Activated T-cell treated with anti-CD3 and anti-CD28 coated beads for 1 hour (primary cell): ENCODE measurements at places on chromosomes 5 and 9.

GRCh38 chr9:3436629-3437420 lies 89.0 kb downstream of the RFX3 start:
- no peak for DNase-seq

- no peak for DNase-seq
These were observed 72.9 kb upstream of the SLC44A1 start for GRCh38 chr9:105171589-105171988.

DNA sequence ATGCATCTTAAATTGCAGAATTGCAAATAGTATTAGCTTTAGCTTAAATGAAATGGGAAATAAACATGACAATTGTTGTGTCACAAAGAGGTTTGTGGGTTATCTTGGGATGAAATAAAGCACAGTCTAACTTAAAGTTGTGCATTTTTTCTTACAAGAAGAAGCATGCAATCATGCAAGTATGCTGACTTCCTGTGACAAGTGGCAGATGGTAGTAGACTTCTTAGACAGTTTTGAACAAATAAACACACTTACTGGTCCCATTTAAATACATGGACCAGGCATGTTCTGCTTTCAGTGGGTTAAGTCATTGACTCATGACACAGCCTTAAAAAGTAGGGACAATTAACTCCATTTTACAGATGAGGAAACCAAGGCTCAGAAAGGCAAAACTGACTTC lies 15.9 kb upstream of the C5orf63 start:
- no peak for DNase-seq

GRCh38 chr9:89548071-89548638 lies 50.2 kb upstream of the SEMA4D start:
- no peak for DNase-seq

DNA sequence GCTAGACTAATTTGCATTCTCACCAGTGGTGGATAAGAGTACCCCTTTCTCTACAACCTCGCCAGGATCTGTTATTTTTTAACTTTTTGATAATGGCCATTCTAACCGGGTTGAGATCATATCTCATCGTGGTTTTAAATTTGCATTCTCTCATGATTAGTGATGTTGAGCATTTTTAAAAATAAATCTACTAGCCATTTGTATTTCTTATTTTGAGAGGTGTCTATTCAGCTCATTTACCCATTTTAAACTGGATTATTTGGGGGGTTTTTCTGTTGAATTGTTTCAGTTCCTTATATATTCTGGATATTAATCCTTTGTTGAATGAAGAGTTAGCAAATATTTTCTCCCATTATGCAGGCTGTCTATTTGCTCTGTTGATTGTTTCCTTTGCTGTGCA lies 139.6 kb downstream of the ARSB start:
- DNase-seq = no peak

GRCh38 chr9:96008502-96009222 lies 133.2 kb downstream of the ERCC6L2 start:
- no peak for DNase-seq

DNA sequence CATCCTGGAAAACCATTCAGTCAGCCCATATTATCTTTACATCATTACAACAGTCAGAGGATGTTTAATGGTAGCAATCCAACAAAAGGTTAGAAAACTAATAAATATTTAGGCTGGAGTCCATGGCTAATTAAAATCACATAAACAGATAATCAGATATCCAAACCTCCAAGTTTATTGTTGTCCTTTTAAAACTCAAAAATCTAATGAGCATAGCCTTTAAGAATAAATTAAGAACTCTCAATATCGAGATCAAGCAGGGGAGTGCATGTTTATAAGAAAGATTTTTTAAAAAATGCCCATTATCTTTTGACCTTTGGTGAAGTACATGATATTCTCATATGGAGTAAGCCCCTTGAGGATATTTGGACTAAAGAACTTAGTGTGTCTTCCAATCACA lies 842.9 kb upstream of the SEMA6A start:
- DNase-seq = no peak

- DNase-seq = no peak
These were observed 545.9 kb upstream of the PTPRD start for GRCh38 chr9:11158676-11159075.

DNA sequence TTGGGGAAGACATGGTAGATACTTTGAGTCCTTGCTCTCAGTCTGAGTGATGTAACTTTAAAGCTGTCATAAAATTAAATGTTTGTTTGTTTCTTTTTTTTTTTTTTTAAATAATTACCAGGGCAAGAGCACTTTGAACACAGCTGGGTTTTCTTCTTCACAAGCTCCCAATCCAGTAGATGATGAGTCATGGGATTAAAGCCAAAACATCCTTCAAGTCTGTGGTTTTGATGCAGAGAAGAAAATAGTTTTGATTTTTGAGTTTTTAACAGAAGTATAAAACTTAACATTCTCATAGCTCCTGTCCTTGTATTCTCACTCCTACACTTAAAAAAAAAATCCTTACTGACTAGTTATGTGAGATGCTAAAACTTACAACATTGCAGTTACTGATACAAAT lies 34.8 kb upstream of the IL31RA start:
- no peak for DNase-seq

DNA sequence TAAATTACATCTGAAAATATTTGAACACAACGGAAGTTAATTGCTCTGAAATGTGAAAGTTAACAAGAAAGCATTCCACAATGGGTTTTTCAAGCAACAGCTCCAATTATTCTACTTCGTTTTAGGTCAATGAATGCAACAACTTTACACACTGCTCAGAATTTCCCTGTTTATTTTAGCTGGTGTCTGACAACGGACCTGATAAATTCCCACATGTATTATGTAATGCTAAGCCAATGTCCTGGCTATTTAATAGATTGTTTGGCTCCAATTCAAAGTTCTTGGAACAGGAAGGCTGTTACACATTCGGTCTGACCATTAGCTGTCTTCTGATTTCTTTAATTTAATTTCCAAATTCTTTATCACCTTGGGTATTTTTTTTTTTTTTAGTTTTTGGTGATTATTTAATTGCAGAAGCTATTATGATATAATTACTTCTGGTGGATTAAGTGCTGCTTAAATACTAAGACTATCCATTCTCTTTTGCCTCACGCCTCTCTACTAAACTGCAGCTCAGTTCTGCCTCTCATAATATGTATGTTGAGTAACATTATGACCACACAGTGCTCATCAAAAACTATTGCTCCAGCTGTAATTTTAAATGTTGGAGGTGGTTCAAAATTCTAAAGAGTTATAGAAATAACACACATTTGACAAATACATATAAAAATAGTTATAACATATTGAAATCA lies 57.9 kb downstream of the MEF2C start:
- no peak for DNase-seq

- DNase-seq = no peak
These were observed 27.9 kb downstream of the ANXA1 start for GRCh38 chr9:73179589-73179988.

- DNase-seq = no peak
These were observed 17.6 kb upstream of the MUSK start for GRCh38 chr9:110650991-110651411.

DNA sequence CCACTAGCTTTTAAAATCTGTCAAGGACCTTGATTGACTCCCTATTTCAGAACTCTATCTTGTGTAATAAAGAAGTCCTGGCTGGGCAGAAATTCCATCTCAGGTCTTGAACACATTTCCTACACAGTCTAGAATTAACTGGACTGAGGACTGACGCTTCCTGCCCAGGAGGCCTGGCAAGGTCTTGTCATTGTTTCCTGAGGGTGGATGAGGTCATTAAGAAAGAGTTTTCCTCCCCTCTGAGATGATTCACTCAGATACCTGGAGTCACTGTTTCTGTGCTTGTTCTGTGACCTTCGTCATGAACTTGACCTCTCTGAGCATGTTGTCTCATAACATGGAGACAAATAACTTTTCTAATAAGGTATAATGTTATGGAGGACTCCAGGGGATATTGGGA lies 10.0 kb downstream of the MTAP start:
- no peak for DNase-seq

GRCh38 chr5:10594591-10595210 lies 30.8 kb downstream of the ANKRD33B start:
- DNase-seq = no peak
